A549 treated with CpdA at 1 μM for 4 hours (cell line): ENCODE measurements at places on chromosomes 3 and 15. TPM values are rescaled to one million over a fixed set of nuclear protein-coding genes. Genes with fewer than 3 reads are reported as not detected.

Gene PLSCR5
- total RNA-seq: not detected in 5 replicates

Gene SKOR1
- total RNA-seq: 0.03 TPM in 2 of 5 replicates, not detected in the others

Gene P3H2
- total RNA-seq: 33.7 to 53.0 TPM (median 44.6 TPM) in 5 replicates

Gene C3orf49
- total RNA-seq: not detected in 5 replicates

Gene ADIPOQ
- not detected in 5 replicates for total RNA-seq

Gene ZFAND6
- 108 to 130 TPM (median 112 TPM) in 5 replicates for total RNA-seq

Gene ITPKA
- total RNA-seq: 1.2 to 2.0 TPM (median 1.7 TPM) in 5 replicates

Gene HTR3E
- total RNA-seq: not detected in 5 replicates

Gene FETUB
- total RNA-seq: 0.05 to 0.13 TPM in 2 of 5 replicates, not detected in the others

Gene RETNLB
- not detected in 5 replicates for total RNA-seq

Gene LYSMD2
- total RNA-seq: 24.5 to 29.9 TPM (median 24.9 TPM) in 5 replicates

Gene BBS4
- 17.6 to 24.0 TPM (median 18.2 TPM) in 5 replicates for total RNA-seq

Gene SHC4
- total RNA-seq: 0.66 to 1.6 TPM (median 0.85 TPM) in 5 replicates

Gene TUSC7
- total RNA-seq: not detected in 5 replicates

Gene C3orf18
- 2.1 to 3.1 TPM (median 2.6 TPM) in 5 replicates for total RNA-seq

Gene C3orf80
- total RNA-seq: 1.9 to 2.3 TPM (median 2.1 TPM) in 5 replicates

Gene PPP1R14D
- 0.20 to 0.32 TPM in 2 of 5 replicates, not detected in the others for total RNA-seq

Gene AGBL1
- total RNA-seq: not detected in 5 replicates

Gene CLEC3B
- 0.49 TPM in 1 of 5 replicates, not detected in the others for total RNA-seq

Gene POLQ
- total RNA-seq: 6.4 to 7.5 TPM (median 6.6 TPM) in 5 replicates

Gene RARRES1
- total RNA-seq: 7.2 to 11.1 TPM (median 9.1 TPM) in 5 replicates

Gene CEP19
- 3.1 to 3.6 TPM (median 3.4 TPM) in 5 replicates for total RNA-seq

Gene PXYLP1
- 11.4 to 12.7 TPM (median 12.1 TPM) in 5 replicates for total RNA-seq

Gene VEPH1
- 0.07 to 0.10 TPM in 2 of 5 replicates, not detected in the others for total RNA-seq

Gene GP5
- total RNA-seq: 0.01 TPM in 1 of 5 replicates, not detected in the others
